Progenitor cell of endocrine pancreas (in vitro differentiated cells): ENCODE measurements at places on chromosomes 5 and 9.

DNA sequence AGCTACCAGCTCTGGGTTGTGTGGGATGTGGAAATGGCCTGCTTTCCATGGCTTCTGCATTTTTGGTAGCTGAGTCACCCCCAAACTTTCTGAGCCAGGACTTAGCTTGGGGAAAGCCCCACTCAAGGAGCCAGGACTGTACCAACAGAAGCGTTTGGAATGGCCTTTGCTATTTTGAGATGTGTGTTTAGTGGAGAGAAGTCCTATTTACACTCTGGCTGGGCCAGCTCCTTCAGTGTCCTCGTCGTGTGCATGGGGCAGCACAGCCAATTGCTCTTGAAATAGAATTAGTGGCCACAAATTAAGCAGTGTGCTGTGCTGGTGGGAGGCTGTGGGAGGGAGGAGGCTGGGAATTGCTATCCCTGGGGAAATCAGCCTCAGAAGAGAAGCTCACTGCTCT is 51.6 kb downstream of the ENTREP1 start:
- DNase-seq, result no peak

DNA sequence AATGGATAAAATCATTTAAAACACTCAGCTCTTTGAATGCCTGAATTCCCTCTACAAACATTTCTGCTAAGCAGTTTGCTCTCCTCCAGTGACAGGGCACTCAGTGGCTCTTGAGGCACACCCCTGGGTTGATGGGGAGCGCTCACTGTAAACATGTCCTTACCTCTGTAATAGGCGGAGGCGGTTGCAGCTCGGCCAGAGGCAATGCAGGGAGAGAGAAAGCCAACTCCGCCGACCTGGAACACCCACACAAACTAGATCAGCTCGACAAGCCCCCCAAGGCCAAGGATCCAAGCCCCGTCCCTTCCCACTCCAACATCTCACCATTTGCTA is 329 bp downstream of the CDC23 start:
- no peak for DNase-seq

- no peak for DNase-seq
Observed at GRCh38 chr9:123049589-123050222, 16.2 kb downstream of the GPR21 start.

GRCh38 chr5:10565785-10566542 is 2.1 kb downstream of the ANKRD33B start:
- no peak for DNase-seq

DNA sequence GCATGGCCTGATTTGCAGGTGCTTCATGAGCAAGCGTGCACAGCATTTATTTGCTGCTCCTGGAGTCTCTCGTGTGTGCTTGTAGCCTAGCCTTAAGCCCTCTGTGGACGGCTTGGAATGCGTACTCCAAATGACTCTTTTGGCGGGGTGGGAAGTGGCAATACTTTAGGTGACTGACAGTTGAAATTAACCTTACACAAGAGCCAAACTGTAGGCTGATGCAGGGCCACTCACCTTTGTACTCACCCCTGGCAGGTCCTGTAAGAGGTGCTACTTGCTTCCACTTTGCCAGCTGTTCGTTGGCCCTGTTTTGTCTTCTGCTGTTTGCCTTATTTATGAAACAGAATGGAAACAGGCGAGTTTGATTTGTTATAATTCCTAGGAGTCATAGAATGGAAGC is 22.9 kb downstream of the TENT4A start:
- DNase-seq, result no peak

- no peak for DNase-seq
Observed at GRCh38 chr5:78601559-78602314, 46.8 kb downstream of the LHFPL2 start.
